SK-N-DZ (cell line): ENCODE measurements at places on chromosomes 6 and 20.

DNA sequence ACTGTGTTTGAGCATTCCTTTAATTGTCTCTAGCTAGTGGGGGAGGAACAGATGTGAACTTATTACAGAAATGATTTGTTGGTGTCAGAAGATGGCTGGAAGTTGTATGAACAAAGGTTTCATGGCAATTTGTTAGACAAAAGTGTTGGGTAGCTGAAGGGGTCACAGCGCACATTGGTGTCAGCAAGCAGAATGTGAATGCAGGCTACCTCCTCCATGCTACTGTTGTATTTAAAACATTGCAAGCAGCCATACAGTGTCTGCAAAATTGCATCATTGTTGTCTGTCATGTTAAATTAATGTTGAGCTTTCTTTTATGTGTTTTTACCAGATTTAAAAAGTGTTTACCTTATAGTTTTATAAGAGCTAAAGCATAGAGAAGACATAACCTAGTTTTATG is 6.2 kb downstream of the LRRC1 start:
- DNase-seq, result no peak

DNA sequence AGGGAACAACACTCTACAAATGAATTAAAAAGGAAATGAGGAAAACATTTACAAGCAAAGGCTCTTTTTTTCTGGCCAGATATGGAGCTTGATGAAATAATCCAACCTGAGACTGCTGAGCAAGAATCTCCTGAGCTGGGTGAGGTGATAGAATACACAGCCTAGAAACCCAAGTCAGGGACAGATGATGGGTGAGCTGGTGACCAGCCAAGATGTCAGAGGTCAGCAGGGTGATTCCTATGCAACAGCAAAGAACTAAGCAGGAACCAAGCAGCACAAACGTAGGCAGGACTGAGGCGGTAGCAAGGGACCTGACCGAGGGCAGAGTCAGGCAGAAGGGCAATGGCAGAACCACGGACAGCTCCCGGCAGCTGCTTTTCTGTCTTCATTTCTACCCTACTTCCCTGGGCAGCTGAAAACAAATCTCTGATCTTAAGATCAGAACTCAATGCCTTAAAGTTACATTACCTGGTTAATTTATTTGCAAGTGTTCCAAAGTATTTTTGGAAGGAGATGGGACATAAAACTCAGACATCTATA is 75.1 kb downstream of the CDC40 start:
- DNase-seq, result no peak

DNA sequence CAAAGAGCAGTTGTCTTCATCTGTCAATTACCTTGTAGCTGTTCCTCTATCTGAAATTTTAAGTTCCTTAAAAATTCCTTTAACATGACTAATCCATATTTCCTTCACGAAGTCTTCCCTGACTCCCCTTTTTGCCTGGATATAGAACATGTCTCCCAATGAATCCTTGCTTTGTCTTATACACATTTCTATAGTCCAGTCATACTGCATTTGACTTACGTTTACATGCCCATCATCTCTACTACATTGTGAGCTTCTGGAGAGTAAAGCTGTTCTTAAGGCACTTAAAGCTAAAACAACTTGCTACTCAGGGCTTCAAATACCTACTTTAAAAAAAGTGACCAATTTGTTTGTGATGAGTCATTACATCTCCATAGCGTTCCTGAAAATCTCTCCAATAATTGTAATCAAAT is 4.9 kb downstream of the REV3L start:
- no peak for DNase-seq

DNA sequence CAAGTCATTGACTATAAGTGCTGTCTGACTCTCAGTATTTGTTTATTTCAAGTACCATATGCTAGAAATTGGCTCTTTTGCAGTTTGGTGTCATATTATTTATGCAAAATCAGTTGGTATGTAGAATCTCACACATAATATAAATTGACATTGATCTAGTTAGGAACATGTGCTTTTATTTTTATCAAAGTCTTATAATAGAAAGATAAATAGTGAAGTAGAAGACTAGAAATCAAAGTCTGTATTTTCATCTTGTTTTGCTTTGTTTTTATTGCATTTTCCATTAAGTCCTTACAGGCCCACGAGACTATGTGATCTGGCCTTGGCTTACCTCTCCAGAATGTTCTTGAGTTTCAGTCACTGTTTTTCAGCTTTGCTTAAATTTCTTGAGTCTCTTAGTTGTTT is 300.3 kb downstream of the LAMA2 start:
- peak; percentile 31 for DNase-seq

DNA sequence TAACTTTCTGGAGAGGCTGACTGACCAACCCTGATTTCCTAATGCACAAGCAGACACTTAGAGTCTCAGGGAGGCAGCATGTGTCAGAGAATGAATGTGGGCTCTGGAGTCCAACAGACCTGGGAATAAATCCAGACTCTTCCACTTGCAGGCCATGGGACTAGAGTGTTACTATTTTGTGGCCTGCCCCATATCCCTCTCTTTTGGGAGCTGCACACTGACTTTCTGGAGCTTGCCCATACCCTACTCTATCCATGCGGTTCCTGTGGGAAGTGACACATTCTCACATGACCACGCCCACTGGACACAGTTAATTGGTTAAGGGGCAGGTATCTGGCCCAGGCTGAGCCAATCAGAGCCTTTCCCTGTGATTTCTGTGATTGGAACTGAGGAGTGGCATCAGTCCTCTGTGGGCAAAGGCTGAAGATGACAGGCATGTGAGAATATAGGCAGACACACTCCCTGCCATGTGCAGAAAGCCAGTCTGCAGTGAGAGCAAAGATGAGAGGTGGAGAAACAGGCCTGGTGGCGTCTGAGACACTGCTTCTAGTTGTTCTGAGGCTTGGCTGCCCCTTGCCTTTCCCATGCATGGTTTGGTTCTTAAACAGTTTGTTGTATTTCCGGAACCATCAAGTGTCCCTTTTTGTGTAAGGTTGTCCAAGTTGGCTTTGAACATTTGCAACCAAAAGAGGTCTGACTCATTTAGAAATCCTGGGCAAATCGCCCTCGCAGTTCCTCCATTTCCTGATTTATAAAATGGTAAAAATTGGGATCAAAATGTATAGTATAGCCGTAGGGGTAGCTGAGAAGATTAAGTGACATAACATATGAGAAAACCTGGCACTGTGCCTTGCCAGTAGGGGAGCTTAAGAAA is 125.6 kb downstream of the CDC5L start:
- DNase-seq, result peak; percentile 34

DNA sequence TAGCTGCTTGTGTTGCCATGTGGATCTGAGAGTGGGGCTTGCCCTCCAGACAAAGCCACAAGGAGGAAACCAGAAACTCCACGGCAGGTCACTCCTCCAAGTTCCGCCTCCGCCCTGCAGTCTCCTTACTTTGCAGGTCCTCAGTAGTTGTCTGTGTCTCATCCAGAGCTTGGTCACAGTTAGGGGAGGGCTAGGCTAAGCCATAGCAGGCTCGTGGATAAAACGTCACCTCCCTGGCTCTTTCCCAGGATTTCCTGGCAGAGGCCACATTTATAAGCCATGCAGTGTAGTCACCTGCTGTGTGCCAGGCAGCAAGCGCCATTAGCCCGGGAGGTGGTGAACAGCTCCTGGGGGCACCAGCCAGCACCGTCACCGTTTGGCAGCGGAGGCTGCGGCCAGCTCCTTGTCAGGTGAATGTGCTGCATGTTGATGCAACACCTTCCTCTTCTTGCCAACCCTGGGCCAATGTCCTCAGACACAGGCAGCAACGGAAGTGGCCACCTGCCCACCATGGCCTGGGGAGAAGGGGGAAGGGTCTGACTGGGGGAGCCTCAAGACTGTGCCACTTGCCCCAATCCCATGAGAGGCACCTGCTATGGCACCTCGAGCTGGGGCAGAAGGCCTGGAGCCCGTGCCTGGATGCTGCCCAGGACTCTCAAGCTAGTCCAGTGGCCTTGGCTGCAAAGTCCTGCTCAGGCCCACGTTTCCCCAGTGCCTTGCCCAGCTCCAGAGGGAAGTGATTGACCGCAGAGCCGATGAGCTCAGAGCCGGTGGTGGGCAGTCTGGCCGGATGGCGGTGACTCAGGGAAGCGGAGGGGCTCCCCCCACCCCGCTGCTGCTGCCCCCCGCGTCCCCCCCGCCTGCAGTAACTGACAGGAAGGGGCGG is 39.0 kb upstream of the SLCO4A1 start:
- no peak for DNase-seq

GRCh38 chr6:53833155-53833554 is 38.4 kb downstream of the LRRC1 start:
- DNase-seq, result no peak

DNA sequence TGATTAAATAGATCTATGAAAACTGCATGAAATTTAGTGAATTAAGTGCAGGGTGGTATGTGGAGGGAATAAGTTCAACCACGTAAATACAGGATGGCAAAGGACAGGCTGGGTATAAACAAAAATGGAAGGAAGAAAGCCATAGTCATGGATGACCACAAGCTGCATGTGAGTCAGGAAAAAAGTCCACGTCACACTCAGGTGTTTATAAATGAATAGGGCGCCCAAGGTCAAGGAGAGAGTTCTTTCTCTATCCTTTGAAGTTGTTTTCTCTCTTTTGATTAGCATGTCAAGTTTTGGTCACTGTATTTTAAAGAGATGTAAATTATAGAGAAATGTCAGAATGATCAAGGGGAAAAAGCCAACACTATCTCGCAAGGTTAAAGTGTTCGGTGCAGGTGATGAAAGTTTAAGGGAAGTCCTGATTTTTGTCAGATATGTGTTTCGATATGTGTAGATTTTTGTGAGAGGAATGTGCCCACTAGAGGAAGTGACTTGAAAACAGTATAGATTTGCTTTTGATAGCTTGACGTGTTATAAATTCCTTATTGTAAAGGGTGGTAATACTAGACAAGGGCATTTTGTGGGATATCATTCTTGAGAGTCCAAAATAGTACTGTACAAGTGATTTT is 58.7 kb downstream of the MAP3K4 start:
- DNase-seq, result no peak

DNA sequence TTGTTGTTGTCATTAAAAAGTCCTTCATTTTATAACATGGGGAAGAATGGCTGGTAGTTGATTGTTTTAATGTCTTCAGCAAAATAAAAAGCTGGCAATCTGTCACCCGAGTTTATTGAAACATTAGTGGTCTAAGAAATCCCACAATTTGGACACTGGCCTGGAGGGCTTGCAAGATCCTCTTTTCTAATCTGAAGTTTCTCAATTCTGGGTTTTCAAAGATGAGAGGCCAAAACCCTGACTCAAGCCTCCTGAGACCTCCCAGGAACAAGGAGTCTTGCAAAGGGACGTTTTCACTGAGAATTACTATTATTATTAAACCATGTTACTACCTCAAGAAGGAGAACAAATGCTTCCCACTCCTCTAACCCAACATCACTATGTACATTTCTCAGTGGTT is 19.5 kb downstream of the MAP1LC3A start:
- DNase-seq, result no peak
